ENCODE measurements at places on chromosomes 7 and 10.

- no peak for DNase-seq
These were observed 49.1 kb upstream of the STRIP2 start for GRCh38 chr7:129385116-129385515.

GRCh38 chr10:100869399-100869798 lies 43.4 kb upstream of the SLF2 start:
- no peak for DNase-seq

DNA sequence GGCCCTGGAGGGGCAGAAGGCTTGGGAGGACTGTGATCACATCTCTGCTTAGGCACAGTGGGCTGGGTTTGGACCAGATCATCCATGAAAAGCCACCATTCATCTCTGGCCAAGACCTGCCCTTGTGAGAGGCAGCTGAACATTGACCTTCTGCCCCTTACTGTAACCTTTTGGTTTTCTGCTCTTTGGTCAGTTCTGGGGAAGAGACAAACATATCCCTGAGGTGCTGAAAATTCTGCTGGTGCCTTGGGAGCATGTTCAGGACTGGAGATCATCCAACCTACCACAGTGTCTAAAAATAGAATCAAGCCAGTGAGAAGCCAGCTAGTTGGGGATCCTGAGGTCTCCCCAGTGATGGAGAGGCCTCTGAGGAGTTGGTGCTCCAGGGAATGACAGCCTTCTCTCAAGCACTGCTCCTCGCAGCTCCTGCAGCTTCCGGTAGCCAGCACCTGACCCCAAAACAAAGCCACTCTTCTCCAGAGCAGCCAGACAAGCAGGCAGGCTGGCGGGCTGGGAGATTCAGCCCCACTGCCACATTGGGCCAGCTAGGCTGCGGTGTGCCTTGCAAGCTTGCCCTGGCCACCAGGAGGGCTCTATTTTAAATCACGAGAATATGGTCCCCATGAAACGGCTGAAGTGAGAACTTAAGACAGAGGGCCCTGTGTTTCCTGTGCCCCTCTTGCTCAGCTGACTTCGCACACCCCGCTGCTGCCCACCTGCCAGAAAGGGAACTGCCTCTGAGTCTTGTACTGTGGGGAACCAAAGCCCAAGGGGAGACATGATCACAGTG lies 37.8 kb upstream of the UBE2H start:
- DNase-seq: no peak

GRCh38 chr7:127534636-127535035 lies 50.8 kb downstream of the GCC1 start:
- DNase-seq: no peak

DNA sequence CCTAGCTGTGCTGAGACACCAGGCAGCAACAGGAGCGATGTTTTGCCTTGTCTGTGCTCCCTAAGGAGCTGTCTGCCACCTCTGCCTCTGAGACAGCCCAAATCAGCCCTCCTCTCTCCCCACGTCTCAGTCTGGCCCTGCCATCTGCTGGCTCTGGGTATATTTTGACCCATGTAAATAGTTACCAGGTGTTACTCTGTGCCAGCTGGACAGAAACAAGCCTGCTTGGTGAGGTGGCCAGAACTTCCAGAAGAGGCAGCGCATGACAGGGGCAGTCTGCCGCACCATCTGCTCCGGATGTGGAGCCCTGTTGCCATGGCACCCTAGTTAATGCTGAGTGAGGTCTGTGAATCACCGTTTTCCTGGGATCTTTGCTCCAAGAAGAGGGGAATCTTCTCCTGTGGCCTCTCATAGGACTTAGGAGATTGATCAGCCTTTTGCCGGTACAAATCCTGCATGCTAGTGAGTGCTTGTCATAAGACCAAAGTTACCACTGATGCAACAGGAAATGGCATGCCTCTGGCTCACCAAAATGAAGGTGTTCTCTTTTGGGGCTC lies 31.8 kb downstream of the GSTO2 start:
- peak; percentile 61 for DNase-seq

- no peak for DNase-seq
These were observed 25.6 kb downstream of the CTNNA3 start for GRCh38 chr10:67670401-67670800.

DNA sequence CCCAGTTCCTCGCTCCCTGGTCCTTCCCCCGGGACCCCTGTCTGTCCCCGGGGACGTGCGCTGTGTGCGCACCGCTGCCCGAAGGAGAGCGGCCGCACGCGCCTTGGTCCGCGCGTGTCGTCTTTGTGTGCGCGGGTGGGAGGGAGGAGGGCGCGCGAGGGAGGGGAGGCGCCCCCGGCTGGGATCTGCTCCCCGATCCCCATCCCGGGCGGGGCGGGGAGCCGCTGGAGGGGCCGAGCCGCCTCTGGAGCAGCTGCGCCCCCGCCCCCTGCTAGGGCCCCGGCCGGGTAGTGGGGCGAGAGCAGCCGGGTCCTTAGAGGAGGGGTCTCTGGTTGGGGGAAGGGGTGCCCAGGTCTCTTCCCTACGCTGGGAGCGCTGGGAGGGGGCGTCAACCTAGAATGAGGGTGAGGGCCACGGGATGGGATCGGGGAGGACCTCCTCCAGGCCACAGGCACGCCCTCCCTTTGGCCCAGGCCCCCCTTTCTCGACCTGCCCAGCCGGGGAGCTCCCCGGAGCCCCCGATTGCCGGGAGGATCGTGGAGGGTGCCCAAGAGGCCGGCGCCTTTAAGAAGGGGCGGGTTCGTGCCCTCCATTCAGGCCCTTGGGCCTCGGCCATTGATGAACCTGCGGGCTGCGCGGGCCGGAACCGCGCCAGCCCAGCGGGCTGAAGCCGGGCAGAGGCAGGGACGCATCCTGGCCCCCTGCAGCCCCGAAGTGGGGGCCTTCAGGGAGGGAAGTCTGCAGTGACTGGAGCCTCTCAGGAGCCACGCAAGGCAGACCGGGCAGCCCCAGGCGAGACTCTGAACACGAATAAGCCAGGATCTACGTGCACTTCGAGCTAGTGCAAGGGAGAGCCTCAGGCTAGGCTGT lies 678 bp downstream of the SH2B2 start:
- no peak for DNase-seq

GRCh38 chr10:12350167-12350872 lies 973 bp downstream of the CAMK1D start:
- no peak for DNase-seq

- DNase-seq: peak; percentile 63
These were observed 143.0 kb upstream of the HDAC9 start for GRCh38 chr7:18352339-18353255.

DNA sequence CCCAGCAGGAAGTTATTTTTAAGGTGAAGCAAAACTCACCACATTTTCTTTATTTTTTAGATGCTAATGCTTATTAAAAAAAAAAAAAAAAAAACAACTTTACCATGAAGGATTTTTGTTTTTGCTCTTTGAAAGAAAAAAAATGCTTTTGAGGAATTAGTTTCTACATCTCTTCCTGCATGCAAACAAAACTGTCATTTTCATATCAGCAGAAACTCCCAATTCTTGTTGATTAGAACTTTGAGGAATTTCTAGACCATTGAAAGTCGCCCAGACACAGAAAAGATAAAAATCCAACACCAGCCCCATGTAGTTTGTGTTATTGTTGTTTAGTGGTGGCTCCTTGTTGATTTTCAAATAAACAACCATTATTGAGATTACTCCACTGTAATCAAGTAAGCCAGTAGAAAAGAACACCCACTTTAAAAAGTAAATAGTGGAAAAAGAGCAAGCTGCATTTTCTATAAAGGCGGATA lies 14.3 kb downstream of the SKIDA1 start:
- DNase-seq: no peak

DNA sequence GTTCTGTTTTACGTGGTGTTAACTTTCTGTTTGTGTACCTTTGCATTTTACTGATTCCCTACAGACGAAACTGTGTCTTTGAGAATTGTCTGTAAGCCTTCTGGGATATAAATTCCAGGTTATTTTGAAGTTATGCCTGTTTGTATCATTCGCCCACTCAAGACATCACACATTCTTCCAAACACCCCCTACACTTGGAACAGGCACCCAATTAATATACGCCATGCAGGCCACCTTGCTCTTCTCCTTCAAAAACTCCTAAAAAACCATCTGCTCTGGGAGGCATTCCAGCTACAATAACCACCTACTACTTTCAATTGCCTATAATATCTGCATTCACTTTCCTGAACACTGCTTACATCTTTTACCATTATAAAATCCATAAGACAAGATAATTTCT lies 453.3 kb downstream of the DGKB start:
- no peak for DNase-seq

- DNase-seq: no peak
These were observed 46.7 kb upstream of the RAB18 start for GRCh38 chr10:27457261-27457945.

DNA sequence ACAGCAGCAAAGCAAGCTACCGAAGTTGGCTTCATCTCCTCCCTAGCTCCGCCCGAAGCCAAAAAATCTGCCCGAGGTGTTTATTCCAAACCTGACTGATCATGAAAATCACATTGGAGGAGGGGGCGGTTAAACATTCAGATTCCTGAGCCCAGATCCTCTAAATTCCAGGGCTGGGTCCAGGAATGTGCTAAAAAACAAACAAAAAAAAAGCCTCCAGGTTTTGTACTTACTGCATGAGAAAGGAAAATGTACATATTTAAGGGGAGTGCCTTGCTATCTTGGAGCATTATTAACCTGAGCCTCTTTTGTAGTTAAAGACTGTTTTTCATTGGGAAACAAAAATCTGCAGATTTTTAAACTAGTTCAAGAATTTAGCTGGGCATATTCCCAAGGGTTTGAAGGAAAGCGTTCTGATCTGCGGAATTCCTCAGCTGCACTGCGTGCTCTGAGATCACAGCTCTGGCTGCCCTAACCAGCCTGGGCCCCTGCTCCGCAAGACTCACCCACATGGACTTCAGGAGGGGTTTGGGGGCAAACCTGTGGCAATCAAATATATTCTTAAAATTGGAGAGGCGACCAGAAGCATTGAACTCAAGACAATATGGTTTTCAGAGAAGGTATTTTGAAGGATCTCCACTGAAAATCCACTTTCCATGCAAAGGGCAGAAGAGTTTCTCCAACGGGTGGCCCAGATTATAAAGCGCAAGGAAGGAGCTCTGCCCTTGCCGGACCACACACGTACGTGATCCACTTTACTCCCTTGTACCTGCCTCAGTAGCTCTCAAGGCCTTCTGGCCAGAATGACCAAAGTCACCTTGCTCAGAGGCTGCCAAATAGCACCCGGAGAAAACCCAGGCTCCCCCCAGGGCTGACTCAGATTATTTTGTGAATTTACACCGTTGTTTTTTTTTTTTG lies 10.0 kb upstream of the TNS3 start:
- no peak for DNase-seq

- DNase-seq: no peak
These were observed 88.5 kb upstream of the GNA12 start for GRCh38 chr7:2932402-2933251.

- peak; percentile 92 for DNase-seq
These were observed at the start of gene ESYT2 for GRCh38 chr7:158829342-158830210. TSS of gene ESYT2 (minus strand) at chr7:158829509. CDS start at chr7:158829418, 91 bp downstream.

- no peak for DNase-seq
These were observed 708 bp upstream of the GPR85 start for GRCh38 chr7:113087071-113087998.

DNA sequence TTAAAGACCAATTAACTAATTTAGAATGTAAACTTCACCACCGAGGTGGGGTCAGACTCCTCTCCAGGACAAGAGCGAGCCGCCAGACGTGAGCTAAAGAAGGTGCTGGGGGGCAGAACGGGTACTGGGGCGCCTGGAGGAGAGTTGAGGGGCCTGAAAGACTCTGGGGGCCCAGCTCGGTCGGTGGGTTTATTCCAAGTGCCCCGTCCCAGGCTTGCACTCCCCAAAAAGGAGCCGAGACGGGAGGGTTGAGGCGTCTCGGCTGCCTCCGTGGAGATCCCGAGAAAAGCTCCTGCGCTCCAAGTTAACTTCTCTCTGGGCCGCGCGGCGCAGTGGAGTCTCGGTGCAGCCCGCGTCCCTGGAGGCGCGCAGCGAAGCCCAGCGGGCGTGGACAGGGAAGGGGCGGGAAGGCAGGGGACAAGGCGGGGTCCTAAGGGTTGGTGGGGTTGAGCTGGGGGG lies 553.3 kb downstream of the TFEC start:
- no peak for DNase-seq

DNA sequence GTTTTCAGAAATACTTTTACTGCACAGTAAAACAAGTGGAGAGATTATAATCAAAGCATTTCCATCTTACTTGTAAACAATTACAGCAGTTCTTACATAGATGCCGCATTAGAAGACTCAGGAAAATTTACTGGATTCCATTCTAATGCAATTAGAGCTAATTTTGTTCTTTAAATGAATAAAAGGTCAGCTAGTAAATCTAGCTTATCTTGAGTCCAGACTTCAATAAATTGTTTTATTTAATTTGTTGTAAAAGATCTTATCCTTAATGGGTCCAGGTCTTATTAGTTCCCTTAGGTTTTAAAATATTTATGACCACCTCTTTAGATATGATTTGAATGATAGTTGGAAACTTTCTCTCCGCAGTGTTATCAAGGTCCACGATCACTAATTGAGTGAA lies 70.2 kb upstream of the GATA3 start:
- no peak for DNase-seq
